SHP77 treated with DMSO at 0.1 percent for 48 hours (cell line): ENCODE measurements at places on chromosomes 2 and 18.
A peak's percentile ranks its signal among the peaks of the same experiment; 100 is the strongest.

- no peak for DNase-seq
Measured at GRCh38 chr2:134715932-134716643, 2.7 kb downstream of the TMEM163 start.

DNA sequence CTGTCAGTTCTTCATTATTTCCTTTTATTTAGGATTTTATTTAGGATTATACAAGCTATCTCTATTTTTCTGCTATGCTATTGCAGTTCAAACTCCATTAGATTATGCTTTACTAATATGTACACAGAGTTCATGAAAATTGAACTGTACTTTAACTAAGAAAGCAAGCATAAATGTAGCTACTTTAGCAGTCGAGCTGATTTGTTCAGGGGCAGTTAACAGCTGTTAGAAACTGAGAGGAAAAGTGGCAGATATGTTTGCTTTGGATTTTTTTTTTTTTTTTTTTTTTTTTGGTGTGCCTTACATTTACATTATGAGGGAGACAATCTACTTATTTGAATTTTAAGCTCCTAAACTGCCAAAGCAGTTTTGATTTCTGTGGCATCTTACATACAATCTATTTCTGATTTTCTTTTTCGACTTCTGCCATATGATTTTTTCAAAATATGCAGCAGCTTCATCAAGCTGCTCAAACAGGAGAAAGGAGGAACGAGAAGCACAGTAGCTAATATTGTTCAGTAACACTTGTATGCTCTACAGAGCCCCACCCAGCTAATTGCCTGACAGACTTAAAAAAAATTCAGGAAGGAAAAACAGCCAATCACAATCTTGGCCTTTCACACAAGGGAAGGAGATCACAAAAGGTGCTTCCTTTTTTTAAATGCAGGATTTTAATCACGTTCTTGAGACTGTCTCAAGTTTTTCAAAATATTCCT, 233.4 kb upstream of the SIX3 start:
- DNase-seq: no peak

- no peak for DNase-seq
Measured at GRCh38 chr2:109349503-109350465, 220.8 kb downstream of the SH3RF3 start.

DNA sequence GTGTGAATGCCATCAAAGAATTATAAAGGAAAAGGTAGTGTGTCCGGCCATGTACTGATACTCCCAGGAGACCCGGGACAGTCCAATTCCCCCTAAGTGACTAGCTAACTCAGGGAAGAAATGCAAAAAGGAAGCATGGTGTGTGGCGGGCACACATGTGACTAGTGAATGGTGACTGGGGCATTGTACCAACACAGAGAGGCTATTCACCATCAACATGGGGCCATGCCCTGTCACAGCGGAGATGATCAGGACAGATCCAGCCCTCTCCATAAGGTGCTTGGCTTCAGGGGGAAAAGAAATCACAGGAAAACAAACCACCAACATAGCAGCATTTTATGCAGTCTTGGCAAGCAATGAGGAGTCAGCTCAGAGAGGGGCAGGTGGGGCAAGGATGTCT, 34.3 kb downstream of the FAM168B start:
- DNase-seq: no peak

- no peak for DNase-seq
Measured at GRCh38 chr2:203790134-203790852, 77.3 kb upstream of the CTLA4 start.

DNA sequence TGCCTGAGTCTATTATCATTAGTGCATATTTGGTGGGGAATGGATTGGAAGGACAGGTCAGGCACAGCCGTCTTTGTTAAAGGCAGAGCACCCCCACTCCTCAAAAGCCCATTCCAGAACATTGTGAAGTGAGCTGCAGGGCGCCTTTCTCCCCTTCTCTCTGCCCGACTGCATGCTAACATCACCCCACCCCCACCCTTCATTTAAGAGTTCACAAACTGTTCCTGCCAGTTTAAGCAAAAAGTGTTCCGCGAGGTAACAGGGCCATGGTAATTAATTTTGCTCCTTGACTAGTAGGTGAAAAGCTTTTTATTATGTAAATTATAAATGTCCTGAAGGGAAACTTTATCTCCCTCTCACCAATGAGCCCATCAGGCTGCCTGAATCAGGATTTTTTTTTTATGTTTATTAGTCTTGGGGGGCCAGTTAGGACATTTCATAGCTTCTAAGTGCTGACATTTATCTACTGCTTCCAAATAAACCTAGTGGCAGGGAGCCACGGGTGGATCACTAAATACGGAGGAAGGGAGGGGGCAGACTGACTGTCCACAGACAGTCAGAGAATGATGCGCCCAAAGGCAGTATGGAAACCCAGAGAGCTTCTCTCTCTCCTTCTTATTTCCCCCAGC, 99.4 kb downstream of the FTCDNL1 start:
- DNase-seq: no peak

GRCh38 chr2:112941753-112942653, 31.0 kb downstream of the IL37 start:
- DNase-seq: peak; percentile 30

GRCh38 chr2:23767876-23768621, 158.9 kb downstream of the ATAD2B start:
- no peak for DNase-seq

GRCh38 chr2:99085421-99085820, 56.1 kb upstream of the C2orf15 start:
- no peak for DNase-seq

DNA sequence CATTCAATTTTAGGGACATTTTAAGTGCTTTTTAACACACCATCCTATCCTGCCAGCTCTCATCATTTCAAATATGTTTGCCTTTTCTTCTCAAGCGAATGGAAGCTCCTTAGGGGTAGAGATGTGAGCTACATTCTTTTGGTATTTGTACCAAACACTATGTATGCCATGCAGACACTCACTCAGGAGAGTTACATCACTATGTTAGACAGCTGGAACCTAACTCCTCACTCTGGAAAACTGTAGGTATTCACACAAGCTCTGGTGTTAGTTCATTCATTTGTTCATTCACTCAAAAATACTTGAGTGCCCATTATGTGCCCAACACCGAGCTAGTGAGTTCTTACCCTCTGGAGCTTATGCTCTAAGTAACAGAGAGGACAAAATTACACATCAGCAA, 26.4 kb upstream of the RNU4ATAC start:
- DNase-seq: no peak

DNA sequence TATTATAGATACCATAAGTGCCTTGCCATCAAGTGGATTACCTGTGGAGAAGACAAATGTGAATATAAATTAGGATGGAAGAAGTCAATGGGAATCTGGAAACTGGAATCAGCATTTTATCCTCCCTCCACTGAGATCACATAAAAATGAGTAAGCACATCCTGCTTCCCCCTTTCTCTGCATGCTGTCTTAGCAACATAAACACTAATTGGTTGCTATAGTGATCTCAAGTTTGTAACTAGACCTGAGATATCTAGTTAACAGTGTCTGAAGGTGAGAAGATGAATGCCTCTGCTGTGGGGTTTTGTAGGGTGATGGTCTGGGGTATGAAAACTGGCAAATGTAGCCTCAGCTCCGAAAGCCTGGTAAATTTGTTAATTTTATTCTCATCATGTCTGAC, 1357.5 kb upstream of the CELF4 start:
- no peak for DNase-seq

GRCh38 chr2:178514664-178515063, 34.4 kb downstream of the PLEKHA3 start:
- DNase-seq: no peak

GRCh38 chr2:156124458-156124857, 208.1 kb downstream of the NR4A2 start:
- no peak for DNase-seq

DNA sequence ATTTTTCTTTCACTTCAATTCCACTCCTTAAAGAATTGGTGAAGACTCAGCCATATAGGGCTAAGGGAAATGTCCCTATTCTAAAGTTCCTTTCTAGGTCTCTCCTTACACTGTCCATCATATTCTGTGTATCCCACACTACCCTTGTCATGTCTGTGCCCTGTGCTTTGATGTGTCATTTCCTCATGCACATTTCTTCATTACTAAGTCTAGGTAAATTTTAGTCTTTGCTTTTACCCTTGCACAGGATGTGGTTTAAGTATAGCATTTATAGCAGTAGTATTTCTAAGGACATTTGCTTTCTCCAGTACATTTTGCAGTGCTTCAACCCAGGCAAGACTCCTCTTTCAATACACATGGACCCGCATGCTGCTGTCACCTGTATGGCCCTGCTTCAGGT, 221.5 kb upstream of the ACVR2A start:
- no peak for DNase-seq
